ENCODE measurements at places on chromosomes 11 and 22.
A peak's percentile ranks its signal among the peaks of the same experiment; 100 is the strongest.

GRCh38 chr22:24772493-24773220 is 1.9 kb downstream of the PIWIL3 start:
- no peak for DNase-seq

- DNase-seq: no peak
Observed at GRCh38 chr11:61193596-61193995, 9.7 kb upstream of the PGA3 start.

DNA sequence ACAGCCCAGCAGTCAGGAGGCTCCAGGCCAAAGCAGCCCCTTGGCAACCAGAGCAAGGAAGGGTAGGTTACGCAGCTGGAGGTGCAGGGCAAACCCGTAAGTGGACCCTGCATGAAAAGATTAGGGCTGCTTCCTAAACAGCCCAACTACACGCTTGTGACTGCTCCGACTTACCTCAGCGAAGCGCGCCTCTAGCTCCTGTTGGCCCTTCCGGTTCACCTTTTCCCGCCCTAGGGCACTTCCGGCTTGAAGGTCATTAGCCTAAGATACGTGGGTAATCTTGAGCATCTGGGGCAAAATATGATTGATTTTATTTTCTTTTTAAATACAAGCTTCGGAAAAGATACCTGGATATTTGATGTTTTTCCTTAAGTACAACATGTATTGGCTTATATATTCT is at the start of gene CCDC73:
CCDC73 (minus strand) TSS at position 224 of the 400 bp plus-strand sequence. CDS start 34,419 bp downstream, outside the sequence.
- peak; percentile 66 for DNase-seq

DNA sequence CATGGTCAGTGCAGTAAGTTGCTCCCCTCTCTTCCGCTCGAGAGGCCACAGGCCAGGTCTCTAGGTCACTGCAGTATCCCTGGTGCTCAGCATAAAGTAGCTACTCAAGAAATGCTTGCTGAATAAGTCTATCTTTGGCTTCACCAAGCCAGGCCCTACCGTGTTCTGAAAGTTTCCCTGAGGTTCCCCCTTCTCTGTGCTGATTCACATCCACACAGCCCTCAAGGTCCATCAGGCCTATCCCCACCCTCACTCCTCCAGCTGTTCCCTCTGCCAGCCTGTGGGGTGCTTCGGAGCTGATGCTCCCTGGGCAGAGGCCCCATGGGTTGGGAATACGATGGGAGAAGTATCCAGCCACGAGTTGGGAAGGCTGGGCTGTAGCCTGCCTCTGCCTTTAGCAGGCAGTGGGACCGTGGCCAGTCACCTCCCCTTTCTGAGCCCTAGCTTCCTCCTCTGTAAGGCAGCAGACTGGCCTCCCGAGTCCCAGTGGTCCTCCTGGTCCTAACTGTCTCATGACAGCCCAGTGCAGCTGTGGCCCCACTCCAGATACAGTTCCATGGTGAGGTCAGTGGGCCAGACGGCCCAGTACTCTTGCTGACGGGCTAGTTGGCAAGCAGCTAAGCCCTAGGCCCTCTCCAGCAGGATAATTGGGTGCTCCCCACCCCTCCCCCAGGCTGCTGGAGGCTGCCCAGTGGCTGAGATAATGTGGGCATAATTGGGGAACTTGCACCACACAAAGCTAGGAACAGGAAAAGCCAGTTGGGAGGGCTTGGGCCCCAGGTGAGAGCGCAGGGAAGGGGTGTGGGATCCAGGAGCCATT is 48.2 kb downstream of the NECTIN1 start:
- DNase-seq: no peak

- no peak for DNase-seq
Observed at GRCh38 chr11:108875134-108875533, 210.3 kb downstream of the DDX10 start.

DNA sequence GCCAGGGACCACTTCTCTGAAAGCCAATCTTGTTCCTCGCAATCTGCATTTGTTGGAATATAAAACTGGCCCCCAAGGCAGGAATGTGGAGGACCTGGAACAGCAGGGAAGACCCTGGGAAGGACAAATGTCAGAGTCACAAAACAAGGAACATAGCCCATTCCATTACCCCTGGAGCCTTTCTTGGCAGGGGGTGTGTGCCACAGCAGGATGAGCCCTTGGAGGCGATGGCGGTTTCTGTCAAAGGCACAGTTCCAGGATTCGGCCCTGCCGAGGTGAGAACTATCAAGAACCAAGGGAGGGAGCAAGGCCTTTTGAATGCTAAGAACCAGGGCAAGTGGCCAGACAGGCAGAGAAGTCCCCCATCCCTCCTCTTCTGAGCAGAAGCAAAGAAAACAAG is 204.3 kb downstream of the TRIM29 start:
- DNase-seq: no peak

- DNase-seq: peak; percentile 32
Observed at GRCh38 chr22:47369431-47370015, 607.1 kb downstream of the TBC1D22A start.

DNA sequence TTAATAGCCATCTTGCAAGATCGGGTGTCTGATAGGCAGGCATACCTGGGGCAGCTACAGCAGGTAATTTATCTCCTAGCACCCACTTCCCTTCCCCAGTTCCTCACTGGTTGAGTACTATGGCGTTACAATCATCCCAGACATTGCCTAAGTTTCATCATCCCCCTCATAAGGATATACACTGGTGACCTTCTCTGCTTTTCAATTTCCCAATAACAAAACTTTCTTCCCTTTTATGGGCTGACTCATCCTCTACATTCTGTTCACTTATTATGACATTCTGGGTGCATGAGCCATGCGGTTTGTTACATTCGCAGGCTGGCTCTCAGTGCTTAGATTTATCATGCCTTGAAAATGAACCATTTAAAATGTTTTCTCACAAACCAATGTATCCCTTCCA is 5.0 kb upstream of the MRPL11 start:
- no peak for DNase-seq

DNA sequence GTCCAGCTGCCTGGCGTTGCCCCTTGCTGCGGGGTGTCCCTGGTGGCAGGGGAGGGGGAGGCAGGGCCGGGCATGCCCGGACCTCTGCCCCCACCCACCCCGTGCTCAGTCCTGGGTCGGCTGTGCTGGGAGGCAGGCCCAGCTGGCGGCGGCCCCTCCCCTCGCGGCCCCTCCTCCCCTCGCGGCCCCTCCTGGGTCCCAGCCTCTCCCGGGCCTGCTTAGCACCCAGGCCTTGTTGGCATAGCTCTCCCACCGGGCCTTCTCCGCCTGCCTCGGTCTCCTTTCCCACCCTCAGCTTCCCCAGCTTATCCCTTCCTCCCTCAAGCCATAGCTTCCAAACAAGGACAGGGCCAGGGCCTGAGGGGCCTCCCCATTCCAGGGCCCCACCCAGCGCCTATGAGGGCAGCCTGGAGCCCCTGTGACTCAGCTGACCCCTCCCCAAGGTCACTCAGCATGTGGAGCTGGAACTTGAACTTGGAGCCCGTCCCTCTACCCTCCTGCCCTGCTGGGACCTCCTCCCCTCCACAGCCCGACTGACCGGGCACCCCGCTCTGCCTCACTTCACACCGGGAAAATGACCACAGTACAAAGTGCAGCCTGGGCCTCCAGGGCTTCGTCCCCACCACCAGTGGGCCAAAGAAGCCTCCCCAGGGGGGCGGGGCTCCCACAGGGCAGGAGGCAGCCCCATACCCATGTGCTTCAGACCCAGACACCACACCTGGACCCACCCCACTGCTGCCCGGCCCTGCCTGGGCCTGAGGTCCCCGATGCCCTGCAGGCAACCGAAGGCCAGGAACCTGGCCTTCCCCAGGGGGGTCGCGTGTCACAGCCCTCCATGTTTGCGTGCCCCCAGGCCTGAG is 1.2 kb downstream of the EPS8L2 start:
- DNase-seq: no peak

- no peak for DNase-seq
Observed at GRCh38 chr11:133984828-133985227, 28.1 kb upstream of the IGSF9B start.

DNA sequence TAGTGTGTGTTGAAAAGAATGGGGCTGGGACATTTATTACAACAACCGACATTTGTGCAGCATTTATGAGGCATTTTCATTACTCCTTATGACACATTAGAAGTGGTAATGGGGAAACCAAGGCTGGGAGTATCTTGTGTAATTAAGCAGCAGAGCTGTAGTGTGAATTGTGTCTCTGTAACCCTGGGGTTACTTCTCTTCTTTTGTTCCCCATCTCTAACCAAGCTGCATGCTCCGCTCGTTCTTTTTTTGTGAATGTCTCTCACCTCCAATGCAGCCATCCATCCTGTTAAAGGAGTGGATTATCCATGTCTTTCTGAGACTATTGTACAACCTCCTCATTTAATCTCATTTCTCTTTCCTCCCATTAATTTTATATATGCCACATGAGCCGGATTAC is 65.7 kb downstream of the ENDOD1 start:
- DNase-seq: no peak

GRCh38 chr11:33507356-33507755 is 193.3 kb downstream of the C11orf91 start:
- no peak for DNase-seq

DNA sequence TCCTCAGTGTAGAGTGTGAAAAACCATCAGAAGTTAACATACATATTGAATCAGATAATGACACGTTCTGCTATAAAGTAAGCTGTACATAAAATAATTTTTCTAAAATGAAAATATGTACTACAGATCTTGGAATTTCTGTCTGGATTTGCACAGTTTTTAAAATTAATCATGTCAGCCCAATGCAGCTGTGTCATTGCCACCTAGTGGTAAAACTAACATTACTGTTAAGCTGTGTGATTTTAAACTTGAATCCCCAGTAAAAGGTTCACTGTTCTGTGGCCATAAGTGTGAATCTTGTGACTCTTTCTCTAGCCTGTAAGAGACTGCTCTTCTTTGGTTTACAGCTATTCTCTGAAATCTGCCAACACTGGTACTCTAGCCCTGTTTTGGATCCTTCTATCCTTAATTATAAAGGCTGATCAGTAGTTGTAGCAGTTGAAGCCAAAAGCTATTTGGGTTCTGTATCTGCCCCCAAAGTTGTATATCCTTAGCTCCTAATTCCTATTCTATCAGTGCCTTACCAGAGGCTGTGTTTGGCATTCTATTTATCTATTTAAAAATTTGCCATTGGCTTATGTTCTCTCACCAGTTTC is 4.0 kb downstream of the JRKL start:
- DNase-seq: no peak

DNA sequence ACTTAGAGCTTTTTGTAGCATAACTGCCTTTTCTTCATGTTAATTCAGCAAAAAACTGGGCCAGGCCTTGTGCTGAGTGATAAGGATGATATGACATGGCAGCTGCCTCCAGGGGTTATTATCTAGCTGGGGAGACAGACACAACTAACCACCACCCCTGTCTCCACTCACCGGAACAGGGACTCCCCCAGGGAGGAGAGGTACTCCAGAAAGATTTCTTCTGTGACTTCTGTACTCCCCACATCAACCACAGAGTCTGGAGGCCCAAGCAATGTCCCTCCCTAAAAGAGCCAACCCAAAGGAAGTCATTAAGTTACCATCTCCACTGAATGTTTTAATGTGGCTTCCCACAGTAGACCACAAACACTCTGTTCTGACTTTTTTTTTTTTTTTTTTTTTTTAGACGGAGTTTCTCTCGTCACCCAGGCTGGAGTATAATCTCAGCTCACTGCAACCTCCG is 14.3 kb upstream of the PMM1 start:
- peak; percentile 9 for DNase-seq

- DNase-seq: no peak
Observed at GRCh38 chr22:20619045-20619892, 111.9 kb downstream of the MED15 start.

- no peak for DNase-seq
Observed at GRCh38 chr11:36577859-36578258, 10.1 kb downstream of the RAG1 start.

- DNase-seq: no peak
Observed at GRCh38 chr11:120182790-120183491, 27.9 kb upstream of the OAF start.

GRCh38 chr11:125180413-125181305 is 16.1 kb downstream of the PKNOX2 start:
- no peak for DNase-seq

DNA sequence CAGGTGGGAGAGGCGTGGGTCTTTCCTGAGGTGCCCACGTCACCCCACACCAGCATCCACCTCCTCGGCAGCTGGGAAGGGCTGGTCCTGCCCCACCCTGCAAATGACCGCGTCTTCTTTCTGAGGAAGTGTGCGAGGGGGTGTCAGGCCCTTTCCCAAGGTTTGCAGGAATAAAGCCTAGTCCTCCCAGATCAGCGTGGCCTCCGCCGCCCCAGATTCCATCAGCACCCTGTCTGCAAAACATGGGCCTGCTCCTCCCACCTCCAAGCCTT is 14.4 kb upstream of the SLC39A13 start:
- no peak for DNase-seq

GRCh38 chr22:49042877-49043859 is 784.5 kb downstream of the BRD1 start:
- no peak for DNase-seq

- DNase-seq: no peak
Observed at GRCh38 chr11:60935676-60936442, 11.6 kb downstream of the TMEM132A start.

DNA sequence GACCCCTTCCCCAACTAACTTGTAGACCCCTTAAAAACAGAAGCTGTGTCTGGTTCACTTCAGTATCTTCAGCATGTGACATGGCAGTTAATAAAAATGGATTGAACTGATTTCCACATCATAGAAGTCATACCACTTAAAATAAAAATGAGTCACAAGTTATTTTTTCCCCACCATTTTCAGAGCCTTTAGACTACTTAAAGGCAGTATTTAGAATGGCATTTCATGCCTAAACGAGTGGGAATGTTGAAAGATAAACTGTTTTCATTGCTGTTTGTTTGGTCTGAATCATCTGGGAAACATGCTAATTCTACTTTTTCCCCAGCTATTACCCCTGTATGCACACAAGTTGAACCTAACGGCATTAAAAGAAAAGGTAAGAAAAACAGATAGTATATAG is 324.0 kb downstream of the RAB38 start:
- no peak for DNase-seq

DNA sequence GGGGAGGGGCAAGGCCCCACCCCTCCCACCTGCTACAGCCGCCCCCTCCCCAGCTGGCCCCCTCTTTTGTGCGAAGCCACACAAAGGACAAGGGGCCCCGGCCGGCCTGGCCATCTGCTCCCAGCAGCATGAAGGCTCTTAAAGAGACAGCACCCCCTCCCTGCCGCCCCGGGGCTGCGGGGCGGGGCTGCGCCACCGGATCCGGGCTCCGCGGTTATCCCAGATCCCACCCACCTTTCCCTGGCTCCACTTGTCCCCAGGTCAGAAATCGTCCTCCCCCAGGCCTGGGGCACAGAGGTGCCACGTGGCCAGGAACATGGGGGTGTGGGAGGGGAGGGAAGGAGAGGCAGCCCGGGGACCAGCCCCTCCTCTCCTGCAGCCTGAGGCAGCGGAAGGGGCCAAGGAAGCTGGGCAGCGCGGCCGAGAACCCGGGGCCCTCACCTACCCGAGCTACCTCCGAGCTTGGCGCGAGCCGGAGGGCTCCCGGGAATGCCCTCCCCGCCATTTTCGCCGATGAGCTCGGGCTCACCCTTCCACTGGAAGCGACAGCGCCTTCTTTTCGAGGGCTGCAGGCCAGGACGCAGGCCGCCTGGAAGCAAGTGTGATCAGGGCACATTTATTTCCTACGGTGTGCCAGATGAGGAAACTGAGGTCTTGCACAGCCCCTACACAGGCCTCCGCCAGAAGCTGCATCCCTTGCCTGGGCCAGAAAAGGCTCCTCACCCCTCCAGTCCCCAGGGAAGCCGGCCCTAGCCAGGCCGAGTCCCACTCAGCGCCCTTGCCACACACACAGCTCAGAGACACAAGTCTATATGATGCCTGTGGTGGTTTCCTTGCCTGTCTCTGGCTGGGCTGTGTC is 2.5 kb upstream of the RCOR2 start:
- DNase-seq: no peak

- DNase-seq: peak; percentile 15
Observed at GRCh38 chr11:73389134-73389525, 12.9 kb downstream of the RELT start.

- no peak for DNase-seq
Observed at GRCh38 chr11:59999691-60000090, 17.3 kb upstream of the OOSP4B start.
